Forelimb muscle (tissue), 1 donor: ENCODE measurements at places on chromosomes 5 and 9. TPM values are rescaled to one million over a fixed set of nuclear protein-coding genes. Genes with fewer than 3 reads are reported as not detected.

C1QTNF3 gene
- 91.7 TPM for polyA plus RNA-seq

KCNV2 gene
- 0.27 TPM for polyA plus RNA-seq

FOXD4L4 gene
- not detected for polyA plus RNA-seq

CD72 gene
- polyA plus RNA-seq: 2.6 TPM

SLCO4C1 gene
- 2.3 TPM for polyA plus RNA-seq

DEPDC1B gene
- polyA plus RNA-seq: 3.2 TPM

SMIM33 gene
- polyA plus RNA-seq: not detected

GRCh38 chr9:111645806-111646205, 14.7 kb downstream of the DNAJC25 start:
- DNase-seq: no peak

DNA sequence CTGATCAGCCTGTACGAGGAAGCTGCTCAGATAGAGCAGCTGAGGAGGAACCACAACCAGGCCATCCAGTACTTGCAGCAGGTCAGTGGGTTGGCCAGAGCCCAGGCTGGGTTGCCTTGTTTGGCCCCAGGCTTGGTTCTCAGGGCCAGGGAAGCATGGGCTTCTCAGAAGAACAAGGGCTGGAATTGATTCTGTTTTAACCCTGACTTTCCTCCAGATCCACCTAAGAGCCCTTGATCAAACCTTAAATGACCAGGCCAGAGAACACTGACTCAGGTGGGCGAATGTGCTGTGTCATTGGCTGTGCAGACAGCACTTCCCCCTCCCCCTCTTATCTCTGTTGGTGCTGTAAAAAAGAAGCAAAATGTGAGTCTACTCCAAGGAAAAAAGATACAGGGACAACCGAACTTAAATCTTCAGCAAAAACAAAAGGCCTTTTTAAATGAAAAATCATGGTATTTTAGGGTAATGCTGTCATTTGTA, 28.1 kb downstream of the TTC23L start:
- DNase-seq: no peak

DNA sequence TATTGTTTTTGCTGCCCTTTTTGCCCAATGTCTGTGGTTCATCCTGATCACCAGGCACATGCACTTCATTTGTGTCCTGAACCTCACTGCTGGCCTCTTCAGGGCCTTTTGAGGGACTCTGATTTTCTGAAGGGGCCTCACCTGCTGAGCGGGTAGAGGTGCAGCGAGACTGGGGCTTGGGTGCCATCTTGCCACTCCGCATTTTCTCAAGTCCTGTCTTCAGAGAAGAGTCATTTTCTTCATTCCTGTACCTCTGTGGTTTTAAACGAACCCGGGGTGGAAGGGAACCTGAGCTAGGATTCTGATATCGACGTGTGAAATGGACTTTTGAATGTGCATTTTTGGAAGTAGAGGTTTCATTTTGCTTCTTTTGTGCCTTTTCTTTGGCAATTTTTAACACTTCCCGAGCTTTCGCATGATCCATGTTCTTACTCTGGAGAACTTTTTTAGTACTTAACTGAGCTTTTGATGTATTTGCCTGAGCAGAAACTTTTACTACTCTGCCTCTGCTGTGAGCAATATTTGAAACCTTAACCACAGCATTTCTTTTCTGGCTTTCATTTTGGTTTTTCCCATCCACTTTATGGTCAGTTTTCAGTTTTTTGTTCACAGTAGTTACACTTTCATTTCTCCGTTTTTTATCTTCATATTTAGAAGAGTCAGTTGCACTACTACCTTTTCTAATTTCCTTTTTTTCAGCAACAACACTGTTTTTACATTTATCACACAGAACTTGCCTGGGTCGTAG, 26.1 kb downstream of the PWWP2A start:
- DNase-seq: no peak

- no peak for DNase-seq
These were observed 429 bp upstream of the ARL10 start for GRCh38 chr5:176364765-176365350.

GRCh38 chr5:2700876-2701275, 50.6 kb downstream of the IRX2 start:
- DNase-seq: no peak

DNA sequence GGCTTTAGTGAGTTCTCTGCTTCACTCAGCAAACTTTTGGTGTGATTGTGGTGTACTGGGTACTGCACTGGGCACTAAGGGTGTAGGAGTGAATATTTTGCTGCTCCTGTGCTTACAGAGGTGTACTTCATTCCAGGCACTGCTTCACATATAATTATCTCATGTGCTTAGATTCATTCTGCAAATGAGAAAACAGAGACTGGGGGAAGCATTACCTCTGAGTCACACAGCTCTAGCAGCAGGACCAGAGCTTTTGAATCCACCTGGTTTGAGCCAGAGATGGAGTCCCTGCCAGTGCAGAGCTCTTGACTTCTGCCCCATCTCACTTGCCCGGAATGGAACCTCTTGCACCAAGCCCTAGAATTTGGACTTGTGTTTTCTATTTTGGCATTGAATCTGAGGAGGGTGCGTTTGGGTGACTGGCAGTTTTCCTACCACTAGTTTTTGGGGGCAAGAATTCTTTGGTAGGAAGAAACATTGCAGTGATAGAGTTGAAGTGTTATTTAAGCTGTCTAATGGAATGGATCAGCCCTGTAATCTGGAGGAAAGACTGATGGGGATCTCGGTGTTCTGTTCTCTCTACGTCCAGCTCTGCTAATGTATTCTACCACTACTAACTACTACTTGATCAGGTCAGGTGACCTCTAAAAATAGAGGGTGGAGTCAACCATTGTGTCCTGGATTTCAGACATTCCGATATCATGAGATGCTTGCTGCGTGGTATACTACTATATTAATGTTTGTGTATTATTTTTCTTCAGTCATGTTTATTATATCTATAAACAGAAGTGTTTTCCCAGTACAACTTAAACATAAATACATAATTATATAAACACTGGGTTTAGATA, 2.5 kb downstream of the ARHGAP26 start:
- DNase-seq: no peak

DNA sequence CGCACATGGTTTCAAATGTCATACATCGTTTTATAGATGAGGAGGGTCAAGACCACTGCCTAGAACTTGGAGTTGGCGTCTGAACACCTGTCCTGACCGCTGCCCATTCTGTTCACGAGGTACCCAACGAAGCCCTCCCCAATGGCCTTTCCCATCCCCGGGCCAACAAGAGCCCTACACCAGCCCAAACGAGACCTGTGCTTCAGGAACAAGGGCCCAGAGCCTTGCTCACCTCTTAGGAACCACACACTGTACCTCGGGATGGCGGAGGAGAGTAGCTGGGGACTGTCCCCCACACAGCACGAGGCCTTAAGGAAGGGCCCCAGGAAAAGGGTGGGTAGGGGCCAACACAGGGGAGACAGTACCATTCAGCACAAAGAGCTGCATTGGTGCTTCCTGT, 3.0 kb downstream of the SURF6 start:
- DNase-seq: no peak

GRCh38 chr5:151678713-151679112, 8.0 kb downstream of the SPARC start:
- no peak for DNase-seq

DNA sequence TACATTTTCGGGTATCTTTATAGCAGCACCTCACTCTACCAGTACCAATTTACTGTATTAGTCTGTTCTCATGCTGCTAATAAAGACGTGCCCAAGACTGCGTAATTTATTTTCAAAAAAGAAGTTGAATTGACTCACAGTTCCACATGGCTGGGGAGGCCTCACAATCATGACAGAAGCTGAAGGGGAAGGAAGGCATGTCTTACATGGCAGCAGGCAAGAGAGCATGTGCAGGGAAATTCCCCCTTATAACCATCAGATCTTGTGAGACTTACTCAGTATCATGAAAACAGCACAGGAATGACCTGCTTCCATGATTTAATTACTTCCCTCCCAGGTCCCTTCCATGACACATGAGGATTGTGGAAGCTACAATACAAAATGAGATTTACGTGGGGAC, 602.6 kb upstream of the DAB2 start:
- DNase-seq: no peak

GRCh38 chr5:121968910-121969607, 7.3 kb downstream of the SRFBP1 start:
- no peak for DNase-seq

DNA sequence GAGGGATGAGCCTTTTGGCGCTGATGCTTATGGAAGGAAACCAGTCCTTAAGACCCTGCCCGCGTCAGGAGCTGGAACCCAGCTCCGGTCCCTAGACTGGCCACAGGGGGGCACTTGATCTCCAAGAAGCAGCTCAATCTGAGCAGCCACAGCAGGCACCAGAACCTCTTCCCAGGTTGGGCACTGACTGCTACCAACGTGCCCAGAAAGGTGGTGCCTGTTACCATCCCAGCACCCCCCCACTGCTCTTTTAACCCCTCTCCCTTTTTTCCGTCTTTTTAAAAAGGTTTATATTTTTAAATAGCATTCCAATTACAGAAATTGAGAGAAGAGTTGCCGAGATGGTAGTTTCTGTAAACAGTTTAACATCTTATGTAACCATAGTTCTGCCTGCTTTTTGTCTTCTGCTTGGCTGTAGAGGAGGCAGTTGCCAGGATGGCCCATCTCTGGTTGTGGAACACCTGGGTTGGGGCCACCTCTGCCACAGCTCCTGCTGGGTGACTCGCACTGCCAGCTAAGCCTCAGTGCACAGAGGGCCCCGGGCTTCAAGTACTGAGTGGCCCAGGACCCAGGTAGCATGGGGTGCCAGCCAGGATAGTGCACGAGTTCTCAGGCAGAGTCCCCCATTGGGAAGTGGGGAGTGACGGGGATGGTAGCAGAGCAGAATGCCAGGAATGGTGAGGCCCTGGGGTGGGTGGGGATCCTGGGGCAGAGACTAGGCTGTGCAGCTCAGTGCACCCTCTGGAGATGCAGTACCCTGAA, 62.8 kb downstream of the PFDN1 start:
- DNase-seq: no peak

DNA sequence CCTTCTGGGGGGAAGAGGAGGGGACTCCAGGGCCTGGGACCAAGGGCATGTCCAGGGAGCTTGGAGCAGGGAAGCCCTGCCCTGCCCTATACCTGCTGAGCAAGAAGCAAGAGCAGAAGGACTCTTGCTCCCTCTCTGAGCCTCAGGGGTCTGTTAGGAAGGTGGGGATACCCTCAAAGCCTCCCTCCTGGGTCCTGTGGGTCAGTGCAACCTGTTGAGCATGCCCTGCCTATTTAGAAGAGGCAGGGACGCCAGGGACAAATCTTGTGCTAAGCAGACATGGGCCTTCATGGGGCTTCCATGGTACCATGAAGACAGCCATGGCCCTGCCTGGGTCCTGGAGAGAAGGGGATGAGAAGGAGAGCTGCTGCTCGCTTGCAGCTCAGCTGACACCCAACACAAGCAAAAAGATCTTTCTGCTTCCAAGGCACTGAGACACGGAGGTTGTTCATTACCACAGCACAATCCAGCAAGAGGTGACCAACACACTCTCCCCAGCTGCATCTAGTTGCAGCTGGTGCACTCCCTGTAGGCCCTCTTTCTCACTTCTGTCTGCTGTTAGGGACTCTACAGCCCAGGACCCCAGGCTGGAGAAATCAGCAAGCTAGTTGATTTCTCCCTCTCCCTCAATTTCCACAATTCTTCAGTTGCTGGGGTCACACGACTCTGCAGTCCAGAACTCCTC, 39.3 kb downstream of the C9orf50 start:
- no peak for DNase-seq

DNA sequence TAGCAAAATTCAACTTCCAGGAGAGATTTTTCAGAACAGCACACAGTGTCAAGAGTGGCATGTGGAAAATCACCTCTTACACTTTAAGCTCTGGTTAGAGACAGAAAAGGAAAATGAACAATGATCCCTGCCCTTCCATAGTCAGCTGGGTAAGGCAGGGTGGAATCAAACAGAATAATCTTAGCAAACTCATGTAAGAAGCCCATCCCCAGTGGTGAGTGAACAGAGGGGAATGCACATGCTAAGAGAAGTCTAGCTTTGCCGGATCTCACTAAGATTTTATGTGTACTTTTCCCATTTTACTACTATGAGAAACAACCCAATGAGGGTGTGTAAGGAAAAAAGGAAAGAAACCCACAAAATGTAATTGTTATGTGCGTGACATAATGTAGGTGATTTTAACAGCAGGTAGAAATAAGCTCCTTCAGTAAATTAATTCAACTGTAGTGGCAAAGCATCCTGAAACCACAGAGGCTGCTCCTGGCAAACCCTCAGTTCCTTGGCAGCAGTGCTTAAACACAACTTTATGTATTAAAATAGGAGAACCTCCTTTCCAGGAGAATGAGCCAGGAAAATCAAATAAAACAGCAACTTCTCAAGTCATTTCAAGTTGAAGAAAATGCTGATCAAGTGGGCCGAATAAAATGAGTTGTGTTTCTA, 366.0 kb upstream of the TRPC7 start:
- no peak for DNase-seq

DNA sequence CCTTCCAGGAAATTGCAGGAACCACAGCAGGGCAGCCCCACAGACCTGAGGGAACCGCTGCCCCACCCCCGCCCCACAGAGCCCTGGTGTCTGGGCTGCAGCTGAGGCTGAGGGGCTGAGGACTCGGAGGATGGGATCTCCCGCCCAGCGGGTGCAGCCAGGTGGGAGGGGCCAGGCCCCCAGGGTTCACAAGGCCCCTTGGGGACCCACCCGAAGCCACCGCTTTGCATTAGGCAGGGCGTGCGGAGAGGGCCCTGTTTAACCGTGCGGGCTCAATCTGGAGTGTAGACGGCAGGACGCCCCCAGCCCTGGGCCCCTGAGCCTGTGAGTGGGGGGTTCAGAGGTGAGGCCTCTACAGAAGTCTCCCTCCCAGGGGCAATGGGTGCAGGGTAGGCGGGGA, 10.8 kb downstream of the NOTCH1 start:
- DNase-seq: no peak

DNA sequence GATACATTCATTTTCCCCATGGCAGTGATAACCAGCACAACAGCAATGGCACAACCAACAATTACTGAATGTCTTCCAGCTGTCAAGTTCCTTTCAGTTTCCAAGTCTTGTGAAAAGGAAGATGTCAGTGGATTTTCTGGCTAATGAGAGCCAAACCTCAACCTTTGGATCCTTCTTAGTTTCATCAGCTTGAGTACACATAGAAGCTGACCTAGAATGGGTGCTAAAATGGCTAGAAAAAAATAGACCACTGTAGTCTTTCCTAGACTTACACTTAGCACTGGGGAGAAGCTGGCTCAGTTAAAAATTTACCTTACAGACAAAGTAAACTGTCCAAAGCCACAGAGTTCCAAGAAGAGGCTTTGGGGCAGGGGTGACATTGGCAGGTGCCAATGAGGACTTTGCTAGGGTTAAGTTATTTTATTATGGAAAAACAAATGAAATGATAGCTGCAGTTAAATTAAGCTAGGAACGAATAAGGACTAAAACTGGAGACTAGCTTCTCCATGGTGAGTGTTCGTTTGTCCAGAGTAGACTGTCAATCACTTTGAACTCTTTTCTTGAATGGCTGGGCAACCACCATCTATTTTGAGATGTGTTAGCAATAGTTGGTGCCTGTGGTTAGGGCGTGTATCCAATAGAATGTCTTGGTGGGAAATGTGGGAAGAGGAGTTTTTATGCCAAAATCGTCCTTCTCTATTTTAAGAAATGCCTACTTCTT, 25.9 kb upstream of the TXN start:
- no peak for DNase-seq

DNA sequence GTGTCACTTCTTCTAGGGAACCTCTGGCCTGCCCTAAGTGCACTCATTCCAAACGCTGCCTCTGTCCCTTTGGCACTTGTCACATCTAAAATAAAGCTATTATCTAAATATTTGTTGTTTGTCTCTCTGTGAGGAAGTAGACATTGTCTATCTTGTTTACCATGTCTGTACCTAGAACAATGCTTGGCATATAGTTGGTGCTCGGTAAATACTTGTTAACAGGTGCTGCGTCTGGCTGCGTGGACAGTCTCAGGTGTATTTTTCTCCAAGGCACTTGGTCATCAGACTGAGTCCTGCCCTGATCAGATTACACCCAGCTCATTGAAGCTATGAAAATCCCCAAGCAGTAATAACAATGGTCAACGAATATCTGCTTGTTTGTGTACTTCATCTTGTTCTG, 174.9 kb upstream of the SMIM23 start:
- no peak for DNase-seq
